Astrocyte of the cerebellum (primary cell): ENCODE measurements at places on chromosomes 5 and 9.

DNA sequence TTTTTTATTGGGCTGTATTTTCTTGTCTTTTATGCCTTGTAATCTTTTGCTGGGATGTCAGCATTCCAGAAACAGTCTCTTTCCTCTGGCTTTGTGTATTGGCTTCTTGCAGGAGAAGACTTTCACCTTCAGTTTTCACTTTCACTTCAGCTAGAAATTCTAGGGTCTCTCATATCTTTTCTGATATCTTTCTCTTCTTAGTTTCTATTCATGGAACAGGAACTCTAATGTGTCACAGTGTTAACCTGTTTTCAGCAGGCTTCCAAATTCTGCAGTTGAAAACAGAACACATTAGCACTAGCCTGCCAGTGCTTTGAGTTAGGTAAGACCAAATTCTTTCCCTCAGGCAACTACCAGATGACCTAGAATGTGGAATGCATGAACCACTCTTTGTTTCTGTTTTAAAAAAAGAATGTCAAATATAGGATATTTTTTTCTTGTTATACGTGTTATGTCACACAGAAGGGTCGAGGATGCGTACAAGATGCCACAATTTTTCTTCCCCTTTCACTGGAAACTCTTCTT is 164.7 kb downstream of the TUSC1 start:
- no peak for DNase-seq

GRCh38 chr9:126985870-126986498 is 71.4 kb downstream of the RALGPS1 start:
- peak; percentile 78 for DNase-seq

- peak; percentile 58 for DNase-seq
These were observed 244.7 kb downstream of the PIK3R1 start for GRCh38 chr5:68460147-68460798.

DNA sequence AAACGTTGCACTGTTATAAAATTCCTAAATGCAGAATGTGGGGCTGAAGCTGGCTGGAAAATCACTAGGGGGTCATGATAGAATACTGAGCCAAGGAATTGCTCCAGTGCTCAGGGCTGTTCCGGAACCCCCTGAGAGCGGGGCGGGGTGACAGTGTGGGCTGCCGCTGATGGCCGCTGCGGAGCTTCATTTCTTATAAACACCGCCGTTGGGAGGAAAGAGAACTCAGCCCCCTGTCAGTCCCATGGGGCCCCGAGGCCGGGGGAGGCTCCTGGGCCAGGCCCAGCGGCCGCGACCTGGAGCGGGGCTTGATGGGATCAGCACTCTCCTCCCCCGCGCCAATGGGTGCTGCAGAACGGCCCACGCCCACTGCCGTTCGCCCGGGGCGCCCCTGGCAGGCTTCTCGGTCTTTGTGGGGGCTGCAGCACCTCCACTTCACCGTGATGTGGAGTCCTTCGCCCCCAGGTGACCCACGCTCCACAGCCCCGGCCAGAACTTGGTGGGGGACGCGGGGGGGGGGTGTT is 5.2 kb upstream of the IRF1 start:
- DNase-seq, result peak; percentile 68

DNA sequence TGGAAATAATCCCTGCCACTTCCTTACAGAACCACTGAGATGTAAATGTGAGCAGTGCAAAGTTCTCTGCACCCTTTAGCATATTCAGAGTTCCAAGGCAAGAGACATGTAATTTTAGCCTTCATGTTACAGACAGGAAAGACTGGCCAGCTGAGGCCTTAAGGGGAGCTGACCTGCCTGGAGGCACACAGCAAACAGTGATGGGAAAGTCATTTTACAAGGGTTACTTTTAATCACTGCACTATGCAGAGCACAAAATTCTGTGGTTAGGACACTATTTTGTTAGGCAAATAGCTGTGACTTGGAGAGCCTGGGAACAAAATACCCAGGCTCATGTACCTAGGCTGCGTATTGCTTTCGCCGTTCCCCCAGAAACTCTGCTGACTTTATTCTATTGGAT is 30.2 kb upstream of the TNIP1 start:
- no peak for DNase-seq

- no peak for DNase-seq
These were observed 735 bp downstream of the ECPAS start for GRCh38 chr9:111483439-111483857.
